ENCODE measurements at places on chromosomes 7 and 10.

GRCh38 chr7:115827305-115828045 lies 203.1 kb downstream of the TFEC start:
- no peak for DNase-seq

DNA sequence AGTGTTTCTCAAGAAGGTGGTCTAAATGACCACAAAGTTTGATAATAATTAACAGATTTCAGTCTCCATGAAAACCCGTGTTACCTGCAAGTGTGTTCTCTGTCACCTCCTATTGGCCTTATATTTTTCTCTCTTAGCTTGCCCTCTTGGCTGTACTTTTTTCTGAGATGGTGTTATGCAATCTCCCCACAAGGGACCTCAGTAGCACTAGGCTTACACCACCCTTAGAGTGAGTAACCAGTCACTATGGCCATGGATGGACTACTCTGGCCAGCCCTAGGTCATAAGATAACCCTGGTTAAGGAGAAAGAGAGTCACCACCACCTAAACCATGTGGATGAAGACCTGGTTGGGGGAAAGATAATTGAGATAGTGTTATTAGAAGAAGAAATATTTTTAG lies 76.8 kb downstream of the NPSR1 start:
- DNase-seq: no peak

DNA sequence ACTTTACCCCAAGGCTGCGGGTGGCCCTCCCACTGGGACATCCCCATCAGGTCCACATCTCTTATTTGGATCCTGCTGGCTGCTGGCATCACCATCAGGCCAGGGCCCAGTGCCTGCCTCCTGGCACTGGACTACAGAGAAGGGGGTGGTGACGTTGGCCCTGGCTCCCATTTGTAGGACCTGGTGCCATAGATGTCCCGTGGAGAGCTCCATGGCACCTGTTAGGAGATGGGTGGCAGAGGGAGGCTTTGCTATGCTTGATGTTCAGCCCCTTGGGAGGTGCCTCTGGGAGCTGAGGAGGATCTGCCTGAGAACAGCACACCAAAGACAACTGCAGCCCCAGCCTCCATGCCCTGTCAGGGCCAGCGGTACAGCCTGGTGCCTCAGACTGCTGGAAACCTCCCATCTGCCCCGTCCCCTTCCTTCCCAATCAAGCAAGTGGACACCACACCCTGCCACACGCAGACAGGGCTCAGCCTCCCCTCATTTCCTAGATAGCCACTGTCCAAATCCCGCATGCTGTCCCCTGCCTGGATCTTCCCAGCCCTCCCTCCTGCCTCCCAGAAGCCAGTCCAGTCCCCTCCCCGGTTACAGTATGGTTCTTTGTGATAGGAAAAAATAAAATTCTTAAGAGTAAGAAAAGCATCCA lies 230.0 kb upstream of the GRB10 start:
- DNase-seq: no peak

GRCh38 chr7:132488634-132489302 lies 87.5 kb downstream of the PLXNA4 start:
- no peak for DNase-seq

DNA sequence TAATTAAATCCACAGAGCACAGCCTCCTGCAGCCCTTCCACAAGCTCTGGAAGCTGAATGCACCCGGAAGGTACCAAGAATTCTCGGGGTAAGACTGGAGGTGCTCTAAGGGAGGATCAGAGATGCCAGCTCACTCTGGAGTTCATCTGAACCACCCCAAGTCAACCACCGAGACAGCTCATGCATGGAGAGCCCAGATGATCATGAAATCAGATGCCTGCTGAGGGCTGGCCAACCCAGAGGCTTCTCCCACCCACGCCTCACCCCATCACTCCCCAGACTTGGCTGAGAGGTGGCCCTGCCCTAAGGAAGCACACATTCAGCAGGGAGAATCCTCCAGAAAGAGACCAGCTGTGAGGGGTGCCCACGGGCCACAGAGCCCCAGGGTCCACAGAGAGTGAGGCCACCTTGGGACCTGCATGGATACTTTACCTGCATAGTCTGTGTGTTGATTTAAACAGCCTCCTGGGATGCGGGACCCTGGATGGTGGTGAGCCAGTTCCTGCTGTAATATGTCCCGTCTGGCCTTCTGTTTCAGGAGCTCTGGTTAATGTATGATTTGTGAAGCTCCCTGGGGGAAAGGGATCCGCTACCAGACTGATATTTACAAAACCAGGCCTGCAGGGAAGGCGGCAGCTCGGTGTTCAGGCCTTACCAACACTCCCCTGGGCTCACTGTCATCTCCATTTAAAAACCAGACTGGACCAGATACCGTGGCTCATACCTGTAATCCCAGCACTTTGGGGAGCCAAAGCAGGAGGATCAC lies 64.9 kb downstream of the INSIG1 start:
- DNase-seq: no peak

- DNase-seq: peak; percentile 85
Measured at GRCh38 chr10:102796407-102797176, 40.6 kb downstream of the CYP17A1 start.

DNA sequence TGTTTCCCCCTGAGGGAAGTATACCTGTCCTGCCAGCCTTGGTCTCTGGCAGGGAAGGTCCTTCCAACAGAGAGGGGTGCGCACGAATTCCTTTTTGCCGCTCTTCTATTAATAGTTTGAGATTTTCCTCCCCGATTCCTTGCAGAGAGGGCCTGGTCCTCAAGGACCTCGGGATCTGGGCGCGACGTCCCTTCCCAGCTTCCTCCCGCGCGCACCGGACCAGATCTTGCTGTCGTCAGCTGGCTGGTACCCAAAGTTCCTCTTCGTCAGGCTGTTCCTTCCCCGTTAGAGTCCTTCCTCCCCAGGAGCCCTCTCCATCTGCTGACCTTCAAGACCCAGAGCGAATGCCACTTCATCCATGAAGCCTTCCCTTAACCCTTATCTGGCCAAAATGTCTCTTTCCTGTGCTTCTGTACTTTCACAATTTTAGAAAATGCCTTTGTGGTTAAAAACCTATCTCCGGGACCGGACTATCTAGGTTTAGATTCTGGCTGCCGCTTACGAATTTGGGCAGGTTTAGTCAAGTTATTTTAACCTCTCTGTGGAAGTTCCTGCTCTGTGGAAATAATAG lies 851 bp upstream of the GOT1 start:
- peak; percentile 68 for DNase-seq

DNA sequence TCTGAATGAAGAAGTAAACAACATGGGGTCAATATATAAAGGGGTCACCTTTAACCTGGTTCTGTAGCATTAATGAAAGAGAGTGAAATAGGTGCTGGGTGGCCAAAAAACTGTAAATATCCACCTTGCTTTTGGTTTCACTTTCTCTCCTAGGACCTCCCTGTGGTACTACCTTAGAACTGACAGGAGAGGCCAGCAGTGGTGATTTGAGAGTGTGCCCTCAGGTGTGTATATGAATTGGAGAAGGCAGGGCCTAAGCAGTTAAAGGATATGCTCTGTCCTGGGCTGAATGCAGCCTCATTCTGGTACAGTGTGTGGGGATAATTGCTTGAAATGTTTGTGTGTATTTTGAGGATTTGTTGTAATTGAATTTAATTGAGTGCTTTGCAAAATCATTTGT lies 62.0 kb downstream of the BBS9 start:
- DNase-seq: no peak

- no peak for DNase-seq
Measured at GRCh38 chr7:32921896-32922295, 30.3 kb upstream of the KBTBD2 start.

GRCh38 chr7:111568870-111569462 lies 6.7 kb upstream of the IMMP2L start:
- no peak for DNase-seq

GRCh38 chr7:80974396-80975358 lies 55.8 kb upstream of the SEMA3C start:
- DNase-seq: no peak

DNA sequence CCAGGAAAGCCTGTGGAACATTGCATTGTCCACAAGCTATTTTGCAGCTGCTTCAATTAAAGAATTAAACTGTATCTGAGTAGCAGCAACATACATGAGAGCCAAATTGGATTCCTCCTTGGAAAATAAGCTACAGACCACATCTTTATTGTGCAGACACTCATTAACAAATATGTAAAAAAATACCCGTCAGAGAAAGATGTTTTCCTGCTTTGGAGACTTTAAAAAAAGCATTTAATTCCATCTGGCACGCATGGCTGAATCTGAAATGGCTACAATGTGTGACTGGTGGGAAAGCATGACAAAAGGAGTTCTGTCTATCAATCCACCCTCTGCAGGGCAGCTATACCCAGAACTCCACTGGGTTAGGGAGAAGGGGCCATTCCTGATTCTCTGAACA lies 73.1 kb upstream of the HPS1 start:
- DNase-seq: no peak

DNA sequence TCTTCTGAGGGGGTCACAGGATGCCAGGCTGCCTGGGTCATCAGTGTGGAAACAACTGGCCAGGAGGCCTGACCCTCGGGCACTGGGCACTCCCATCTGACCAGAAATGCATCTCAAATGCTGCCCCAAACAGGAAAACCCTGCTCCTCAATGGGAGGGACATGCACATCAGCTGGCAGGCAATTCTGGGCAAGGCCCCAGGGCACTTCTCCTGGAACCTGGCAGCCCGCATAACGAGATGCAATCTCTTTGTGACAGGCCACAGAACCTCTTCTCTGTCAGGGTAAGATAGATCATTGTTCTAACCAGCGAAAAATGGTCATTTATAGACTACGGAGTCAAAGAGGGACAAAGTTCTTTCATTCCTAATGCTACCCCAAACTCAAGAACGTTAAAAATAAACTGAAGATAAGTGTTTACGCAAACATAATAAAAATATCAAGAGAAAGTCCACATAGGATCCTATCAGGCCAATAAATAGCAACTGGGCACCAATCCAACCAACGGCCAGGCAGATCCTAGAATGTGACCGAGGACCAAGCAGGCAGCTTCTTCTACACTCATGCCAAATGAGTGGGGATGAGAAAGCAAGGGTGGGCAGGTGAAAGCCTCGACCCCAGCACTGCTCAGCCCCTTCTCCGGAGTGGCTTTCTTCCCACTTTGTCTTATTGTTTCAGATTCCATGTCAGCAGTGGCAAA lies 212.3 kb downstream of the TCERG1L start:
- no peak for DNase-seq

GRCh38 chr10:88953662-88954061 lies 1.1 kb upstream of the ACTA2 start:
- no peak for DNase-seq

- no peak for DNase-seq
Measured at GRCh38 chr10:15504101-15504840, 133.2 kb upstream of the FAM171A1 start.

GRCh38 chr7:156002362-156003066 lies 190.3 kb upstream of the SHH start:
- DNase-seq: no peak

- no peak for DNase-seq
Measured at GRCh38 chr10:22321924-22322640, 1.2 kb downstream of the BMI1 start.

DNA sequence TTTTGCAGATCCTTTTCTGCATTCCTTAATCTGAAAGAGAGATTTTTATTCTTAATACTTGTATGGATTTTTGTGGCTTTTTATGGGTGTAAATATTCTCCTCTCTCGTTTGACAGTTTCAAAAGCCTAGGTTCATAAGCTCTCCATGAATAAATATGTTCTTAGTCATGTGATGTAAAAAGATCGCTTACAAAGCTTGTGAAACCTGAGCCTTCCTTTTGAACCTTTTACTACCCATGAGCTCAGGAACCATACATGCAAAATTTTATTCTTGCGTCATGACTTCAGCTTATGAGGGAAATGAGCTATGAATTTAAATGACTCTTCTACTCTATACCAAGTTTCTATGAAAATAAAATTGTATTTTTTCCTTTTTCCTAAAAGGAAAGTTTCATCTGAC lies 98.7 kb downstream of the POLL start:
- DNase-seq: no peak

All from uterus (tissue), 4 donors.